ENCODE measurements at places on chromosomes 4 and X.

GRCh38 chr4:14415146-14415545 is 587.1 kb upstream of the CPEB2 start:
- DNase-seq: no peak

DNA sequence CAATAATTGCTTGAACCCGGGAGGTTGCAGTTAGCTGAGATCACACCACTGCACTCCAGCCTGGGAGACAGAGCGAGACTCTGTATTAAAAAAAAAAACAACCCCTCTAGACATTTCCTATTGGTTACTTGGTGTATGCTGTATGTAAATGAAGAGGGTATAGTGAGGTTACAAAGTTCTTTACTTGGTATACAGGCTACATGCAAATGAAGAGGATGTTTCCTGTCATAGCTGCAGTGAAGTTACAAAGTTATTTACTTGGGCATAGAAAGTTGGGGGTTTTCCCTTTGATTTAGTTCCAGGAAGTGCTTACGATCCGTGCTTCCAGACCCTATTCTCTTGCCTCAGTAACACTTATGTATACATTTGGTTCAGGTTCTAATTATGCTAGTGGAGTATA is 38.4 kb upstream of the CLNK start:
- DNase-seq: no peak

GRCh38 chrX:3518870-3519269 is 172.4 kb upstream of the MXRA5 start:
- no peak for DNase-seq

DNA sequence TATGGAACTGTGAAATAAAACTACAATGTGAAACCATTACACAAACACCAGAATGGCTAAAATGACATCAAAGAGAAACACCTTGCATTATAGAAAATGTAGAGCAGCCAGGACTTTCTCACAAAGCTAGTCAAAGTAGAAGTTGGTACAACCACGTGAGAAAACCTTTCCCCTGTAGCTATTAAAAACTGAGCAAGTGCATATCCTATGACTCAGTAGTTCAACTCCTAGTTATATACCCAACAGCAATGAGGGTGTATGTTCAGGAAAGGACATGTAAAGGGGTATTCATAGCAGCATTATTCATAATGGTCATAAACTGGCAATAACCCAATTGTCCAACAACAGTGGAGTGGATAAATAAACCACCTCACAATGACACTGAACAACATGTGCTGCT is 177.5 kb upstream of the NUDT10 start:
- DNase-seq: no peak

DNA sequence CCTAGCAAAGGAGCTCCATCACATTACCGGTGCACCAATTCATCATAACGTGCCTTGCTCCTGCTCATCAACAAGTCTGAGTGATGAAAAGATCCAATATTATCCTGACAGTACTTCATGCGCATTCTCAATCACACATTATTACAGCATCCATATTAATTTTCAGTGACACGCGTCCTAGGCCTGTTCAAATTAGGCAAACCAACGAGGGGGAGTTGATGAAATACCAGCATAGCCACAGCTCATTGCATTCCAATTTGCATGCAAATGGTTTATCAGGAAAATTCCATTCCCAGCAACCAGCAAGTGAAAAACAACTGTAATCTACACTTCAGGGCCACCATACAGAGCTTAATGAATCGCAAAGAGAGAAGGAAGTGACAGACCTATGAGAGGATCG is 236.9 kb downstream of the DCLK2 start:
- no peak for DNase-seq

- no peak for DNase-seq
Observed at GRCh38 chr4:11474146-11474545, 45.5 kb upstream of the HS3ST1 start.

- no peak for DNase-seq
Observed at GRCh38 chr4:159980826-159981468, 878.1 kb downstream of the RAPGEF2 start.

- no peak for DNase-seq
Observed at GRCh38 chrX:69616457-69617203, 717 bp downstream of the EDA start.

DNA sequence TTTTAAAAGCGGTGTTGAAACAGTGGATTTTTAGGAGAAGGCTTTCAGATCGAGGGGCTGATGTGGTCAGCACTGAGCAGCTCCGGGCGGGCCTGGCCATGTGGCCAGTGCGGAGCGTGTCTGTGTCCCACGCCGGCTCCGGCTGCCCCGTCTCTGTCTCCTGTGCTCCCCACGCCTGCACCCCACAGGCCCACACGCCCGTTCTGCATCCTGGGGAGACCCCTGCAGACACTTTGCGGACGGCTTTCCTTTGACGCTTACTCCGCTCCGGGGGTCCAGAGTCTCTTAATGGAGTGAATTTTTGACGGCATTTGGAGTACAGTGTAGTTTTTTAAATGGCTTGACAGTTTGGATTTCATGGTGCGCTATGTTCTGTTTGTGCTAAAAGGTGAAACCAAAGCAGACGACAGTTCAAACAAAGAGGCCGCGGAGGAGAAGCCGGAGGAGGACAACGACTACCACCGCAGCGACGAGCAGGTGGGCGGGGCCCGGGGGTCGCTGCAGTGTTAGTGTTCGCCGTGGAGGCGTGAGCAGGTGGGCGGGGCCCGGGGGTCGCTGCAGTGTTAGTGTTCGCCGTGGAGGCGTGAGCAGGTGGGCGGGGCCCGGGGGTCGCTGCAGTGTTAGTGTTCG is 38.7 kb downstream of the PCGF3 start:
- no peak for DNase-seq

- no peak for DNase-seq
Observed at GRCh38 chr4:28427306-28428085, 1566.9 kb downstream of the STIM2 start.

DNA sequence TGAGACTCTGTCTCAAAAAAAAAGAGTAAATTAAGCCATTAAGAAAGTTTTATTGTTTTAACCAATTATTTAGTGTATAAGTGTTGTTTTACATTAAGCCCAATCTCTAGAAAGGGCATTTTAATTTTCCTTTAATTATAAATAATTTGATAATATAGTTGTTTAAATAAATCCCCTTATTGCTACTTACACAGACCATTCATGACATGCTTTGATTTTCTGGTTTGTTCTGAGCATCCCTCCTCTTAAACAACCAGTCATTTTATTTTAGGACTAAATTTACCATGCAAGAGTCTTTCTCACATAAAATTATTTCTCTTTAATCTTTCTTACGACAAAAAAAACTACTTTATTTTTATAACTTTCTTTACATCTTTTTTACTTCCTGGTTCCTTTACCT is 23.5 kb upstream of the PAGE5 start:
- no peak for DNase-seq

- DNase-seq: no peak
Observed at GRCh38 chr4:94813221-94813620, 55.5 kb downstream of the BMPR1B start.

DNA sequence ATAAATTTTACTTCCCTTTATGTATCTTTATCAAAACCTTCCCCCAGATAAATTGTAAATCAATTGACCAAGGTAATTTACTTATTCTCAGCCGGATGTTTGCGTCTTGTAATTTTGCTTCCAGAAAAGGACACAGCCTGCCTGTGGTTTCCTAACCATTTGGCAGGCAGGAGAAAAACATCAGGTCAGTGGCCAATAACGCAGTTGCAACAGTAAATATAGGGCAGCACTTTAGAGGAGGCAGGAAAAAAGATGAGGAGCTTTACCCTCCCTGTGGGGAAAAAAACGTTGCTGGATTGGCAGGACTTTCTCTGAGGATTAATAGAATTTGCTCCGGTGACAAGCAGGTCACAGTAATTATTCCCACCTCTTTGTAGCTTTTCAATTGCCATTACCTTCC is 2618.1 kb downstream of the ARAP2 start:
- no peak for DNase-seq

GRCh38 chrX:118948270-118948669 is 26.1 kb upstream of the LONRF3 start:
- DNase-seq: no peak

DNA sequence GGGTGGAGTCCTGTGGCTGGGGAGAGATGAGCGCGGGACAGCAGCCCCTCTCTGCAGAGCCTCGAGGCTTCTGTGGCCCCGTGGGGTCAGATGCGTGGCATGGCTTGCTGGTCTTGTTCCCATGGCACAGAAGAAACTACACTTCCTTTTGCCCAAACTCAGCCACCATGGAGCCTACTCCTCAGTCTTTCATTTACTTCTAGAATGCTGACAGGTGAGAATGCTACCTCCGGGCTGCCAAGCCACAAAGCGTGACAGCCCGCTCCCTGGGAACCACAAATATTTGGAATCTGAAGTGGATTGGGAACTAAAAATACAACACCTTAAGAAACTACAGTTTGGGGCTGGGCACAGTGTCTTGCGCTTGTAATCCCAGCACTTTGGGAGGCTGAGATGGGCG is 98.0 kb downstream of the TRAPPC11 start:
- no peak for DNase-seq

GRCh38 chrX:54530357-54530900 is 410 bp downstream of the GNL3L start:
- no peak for DNase-seq
